Left colon (tissue), 2 donors: ENCODE measurements at places on chromosomes 2 and 18. TPM values are rescaled to one million over a fixed set of nuclear protein-coding genes. Genes with fewer than 3 reads are reported as not detected.

ESPNL gene
- total RNA-seq, result 0.25 TPM

- no peak for DNase-seq
These were observed 15.4 kb upstream of the E2F6 start for GRCh38 chr2:11481426-11481788.

- DNase-seq, result no peak
These were observed 98.9 kb upstream of the CNGA3 start for GRCh38 chr2:98247383-98247782.

GATA6 gene
- 46.1 TPM for total RNA-seq

- no peak for DNase-seq
These were observed 178.0 kb downstream of the DLGAP1 start for GRCh38 chr18:4276953-4277585.

C2orf66 gene
- total RNA-seq, result not detected

DNA sequence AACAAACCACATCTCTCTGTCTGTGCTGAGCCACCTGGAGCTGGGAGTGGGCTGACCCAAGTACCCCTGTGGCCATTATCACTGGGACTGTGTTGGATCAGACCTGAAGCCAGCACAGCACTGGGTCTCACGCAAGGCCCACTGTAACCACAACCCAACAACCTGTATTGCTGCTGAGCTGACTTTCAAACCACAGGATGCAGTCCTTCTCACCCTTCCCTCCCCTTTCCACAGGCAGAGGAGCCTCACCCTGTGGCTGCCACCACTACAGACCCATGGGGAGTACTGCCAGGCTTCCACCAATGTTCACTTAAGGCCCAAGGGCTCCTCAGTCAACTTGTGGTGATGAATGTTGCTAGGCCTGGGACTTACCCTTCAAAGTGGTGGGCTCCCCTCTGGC is 135.7 kb downstream of the DIS3L2 start:
- no peak for DNase-seq

- no peak for DNase-seq
These were observed 45.1 kb downstream of the DHX57 start for GRCh38 chr2:38830526-38831159.
